Nucleus accumbens (tissue), 56 donors: ENCODE measurements at places on chromosomes 5 and 9.
A peak's percentile ranks its signal among the peaks of the same experiment; 100 is the strongest.

DNA sequence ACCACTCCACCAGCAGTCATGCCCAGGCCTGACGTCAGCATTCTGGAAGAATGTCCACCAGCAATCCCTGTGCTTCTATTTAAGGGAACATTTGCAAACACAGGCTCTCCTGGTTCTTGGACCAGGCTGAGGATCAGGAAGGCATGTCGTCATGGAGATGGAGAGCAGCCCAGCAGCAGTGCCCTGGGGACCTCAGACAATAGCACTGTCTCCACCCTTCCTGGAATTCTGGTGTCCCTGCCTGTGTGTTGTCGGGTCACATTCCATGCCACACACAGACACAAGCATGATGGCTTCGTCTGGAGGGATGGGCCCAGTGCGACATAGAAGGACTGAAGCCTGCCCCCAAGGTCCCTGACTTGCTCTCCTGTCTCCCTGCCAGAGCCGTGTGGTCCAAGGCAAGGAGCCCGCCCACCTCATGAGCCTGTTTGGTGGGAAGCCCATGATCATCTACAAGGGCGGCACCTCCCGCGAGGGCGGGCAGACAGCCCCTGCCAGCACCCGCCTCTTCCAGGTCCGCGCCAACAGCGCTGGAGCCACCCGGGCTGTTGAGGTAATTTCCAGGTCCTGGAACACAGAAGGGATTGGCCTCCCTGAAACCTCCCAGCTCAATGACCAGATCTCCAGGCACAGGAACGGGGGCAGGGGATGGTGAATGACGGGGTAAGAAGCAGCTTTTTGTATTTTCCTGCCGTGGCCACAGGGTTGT, 43.8 kb downstream of the STOM start:
- peak; percentile 28 for DNase-seq

DNA sequence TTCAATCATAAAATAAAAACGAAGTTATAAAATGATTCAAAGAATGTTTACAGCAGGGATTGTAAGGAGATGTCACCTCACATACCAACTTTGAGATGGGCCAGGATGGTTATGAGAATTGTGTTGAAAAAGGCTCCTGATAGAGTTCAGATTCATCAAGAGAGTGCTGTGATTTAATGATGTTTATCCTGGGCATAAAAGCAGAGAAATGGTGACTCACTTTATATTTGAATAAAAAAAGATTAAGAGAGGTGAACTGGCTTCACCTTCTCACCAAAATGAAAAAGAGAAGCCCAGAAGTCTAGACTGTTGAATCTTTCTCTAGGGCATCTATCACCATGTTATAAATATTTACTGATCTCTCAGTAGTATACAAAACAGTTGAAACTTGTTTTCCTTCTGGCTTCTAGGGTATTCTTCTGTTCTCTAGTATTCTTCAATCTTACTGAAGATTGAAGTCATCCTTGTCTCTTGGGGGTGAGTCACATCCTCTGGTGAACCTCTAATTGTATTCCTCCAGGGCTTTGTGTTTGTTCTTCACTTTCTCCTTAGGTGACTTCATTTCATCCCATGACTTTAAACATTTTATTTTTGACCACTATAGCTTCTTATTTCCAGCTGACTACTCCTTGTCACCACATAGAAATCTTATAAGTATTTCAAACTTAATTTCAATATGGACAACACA, 1237.3 kb upstream of the C9orf72 start:
- DNase-seq: no peak

DNA sequence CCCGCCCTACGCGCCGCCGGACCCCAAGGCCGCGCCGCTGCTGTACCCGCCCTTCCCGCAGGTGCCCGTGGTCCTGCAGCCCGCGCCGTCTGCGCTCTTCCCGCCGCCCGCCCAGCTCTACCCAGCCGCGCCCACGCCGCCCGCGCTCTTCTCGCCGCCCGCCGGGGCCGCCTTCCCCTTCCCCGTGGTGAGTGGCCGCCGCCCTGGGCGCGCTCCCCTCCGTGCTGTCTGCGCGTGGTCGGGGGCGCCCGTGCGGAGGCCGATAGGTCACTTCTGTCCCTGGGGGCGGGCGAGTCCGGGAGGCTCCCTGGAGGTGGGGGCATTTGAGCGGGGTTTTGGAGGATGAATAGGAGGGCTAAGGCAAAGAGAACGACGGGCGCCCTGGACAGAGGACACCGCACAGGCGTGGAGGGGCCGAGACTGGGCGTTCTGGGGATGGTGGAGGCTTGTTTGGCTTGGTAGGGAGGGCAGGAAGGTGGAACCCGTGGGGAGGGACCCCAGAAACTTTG, 9.6 kb downstream of the PRRT1B start:
- no peak for DNase-seq

DNA sequence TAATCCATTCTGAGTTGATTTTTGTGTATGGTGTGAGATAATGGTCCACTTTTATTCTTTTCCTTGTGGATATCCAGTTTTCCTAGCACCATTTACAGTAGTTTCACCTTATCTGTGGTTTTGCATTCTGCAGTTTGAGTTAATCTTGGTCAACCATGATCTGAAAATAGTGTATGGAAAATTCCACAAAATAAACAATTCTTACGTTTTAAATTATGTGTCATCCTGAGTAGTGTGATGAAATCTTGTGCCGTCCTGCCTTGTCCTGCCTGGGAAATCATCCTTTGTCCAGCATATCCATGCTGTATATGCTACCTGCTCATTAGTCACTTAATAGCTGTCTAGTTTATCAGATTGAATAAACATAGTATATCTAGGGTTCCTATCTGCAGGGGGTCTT, 42.1 kb downstream of the CDC42SE2 start:
- DNase-seq: no peak

DNA sequence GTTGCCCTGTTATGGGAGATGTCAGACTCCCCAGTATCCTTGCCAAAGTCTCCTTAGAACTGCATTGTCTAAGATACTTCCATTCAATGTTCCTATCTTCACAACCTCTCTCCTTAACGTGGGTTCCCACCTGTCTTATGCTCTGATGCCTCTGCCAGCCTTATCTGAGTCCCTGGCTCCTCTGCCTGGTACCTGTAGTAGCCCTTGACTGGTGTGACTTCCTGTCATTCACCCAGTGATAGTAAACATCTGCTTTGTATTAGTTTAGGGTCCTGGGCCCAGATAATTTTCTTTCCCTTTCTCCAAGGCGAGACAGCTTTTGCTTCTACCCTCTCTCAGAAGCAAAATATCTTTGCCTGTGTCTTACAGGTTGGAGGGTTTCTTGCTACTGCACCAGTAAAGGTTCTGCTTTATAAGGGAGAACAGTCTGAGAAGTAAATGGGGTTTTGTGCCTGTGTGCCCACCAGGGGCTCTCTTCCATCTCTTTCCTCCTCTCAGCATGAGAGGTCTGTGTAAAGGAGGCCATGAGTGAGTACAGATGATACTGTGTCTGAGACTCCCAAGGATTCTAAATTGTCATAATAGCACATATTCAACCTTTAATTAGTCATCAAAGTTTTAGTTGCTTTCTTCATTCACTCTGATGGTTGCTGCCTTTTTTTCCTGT, 220.8 kb downstream of the PRR16 start:
- no peak for DNase-seq

DNA sequence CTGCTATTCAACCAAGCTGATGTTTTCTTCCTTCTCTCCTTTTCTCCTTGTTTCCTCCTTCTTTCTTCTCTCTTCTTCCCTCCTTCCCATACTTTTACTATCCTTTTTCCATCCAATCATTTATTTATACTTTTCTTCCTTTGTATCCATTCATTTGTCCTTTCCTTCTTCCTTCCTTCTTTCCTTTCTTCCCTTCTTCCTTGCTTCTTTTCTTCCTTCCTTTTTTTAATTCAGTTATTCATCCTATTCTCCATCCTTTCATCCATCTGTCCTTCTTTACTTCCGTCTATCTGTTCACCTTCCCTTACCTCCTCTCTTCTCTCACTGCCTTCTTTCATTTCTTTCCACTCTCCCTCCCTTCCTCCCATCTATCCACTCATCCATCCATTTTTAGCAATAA, 24.0 kb upstream of the PPARGC1B start:
- no peak for DNase-seq

- DNase-seq: no peak
Observed at GRCh38 chr9:87579781-87580541, 82.3 kb downstream of the DAPK1 start.

GRCh38 chr5:56530626-56531138, 284.7 kb upstream of the MAP3K1 start:
- DNase-seq: no peak
